RPMI7951 (cell line): ENCODE measurements at places on chromosomes 5 and 9. TPM values are rescaled to one million over a fixed set of nuclear protein-coding genes. Genes with fewer than 3 reads are reported as not detected.

GRCh38 chr5:171272996-171273970, 35.8 kb upstream of the TLX3 start:
- DNase-seq: peak; percentile 32

Gene SHISAL2B
- total RNA-seq: not detected in 2 replicates

DNA sequence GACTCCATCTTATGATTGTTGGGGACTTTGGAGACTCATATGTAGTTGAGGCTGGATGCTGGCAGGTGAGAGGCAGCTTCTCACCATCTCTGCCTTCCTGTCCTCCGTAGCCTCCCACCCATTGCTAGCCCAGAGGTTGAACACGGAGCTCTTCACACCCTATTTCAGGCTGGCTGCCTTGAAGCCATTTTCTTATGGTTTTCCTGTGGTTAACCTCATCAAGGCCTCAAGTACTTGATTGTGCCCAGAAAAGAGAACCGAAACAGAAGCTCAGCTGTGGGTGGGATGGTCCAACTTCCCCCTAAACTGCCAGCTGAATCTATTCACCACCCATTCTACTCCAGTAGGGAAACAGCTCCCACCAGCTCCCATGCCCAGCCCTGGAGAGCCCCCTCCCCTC, 102.9 kb downstream of the LIFR start:
- DNase-seq: peak; percentile 64

- DNase-seq: peak; percentile 69
These were observed at the start of gene TRIM7 for GRCh38 chr5:181204826-181205760. TRIM7 (minus strand) TSS chr5:181205196; CDS start chr5:181205110, 86 bp downstream.
